ENCODE measurements at places on chromosomes 12 and 14.

DNA sequence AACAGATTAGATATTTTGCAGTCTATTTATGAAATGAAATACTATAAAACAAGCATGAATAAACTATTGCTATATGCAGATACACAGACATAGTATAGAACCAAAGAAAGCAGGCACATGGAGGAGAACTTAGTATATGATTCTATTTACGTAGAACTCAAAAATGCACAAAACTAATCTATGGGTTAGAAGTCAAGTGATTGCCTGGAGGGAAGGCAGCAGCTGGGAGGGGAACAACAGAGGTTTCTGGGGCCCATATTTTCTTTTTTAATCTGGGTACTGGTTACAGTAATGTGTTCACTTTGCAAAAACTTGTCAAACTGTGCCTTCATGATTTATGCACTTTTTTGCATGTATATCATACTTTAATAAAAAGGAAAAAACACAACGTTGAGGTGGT, 202.0 kb downstream of the BCAT1 start:
- no peak for DNase-seq

DNA sequence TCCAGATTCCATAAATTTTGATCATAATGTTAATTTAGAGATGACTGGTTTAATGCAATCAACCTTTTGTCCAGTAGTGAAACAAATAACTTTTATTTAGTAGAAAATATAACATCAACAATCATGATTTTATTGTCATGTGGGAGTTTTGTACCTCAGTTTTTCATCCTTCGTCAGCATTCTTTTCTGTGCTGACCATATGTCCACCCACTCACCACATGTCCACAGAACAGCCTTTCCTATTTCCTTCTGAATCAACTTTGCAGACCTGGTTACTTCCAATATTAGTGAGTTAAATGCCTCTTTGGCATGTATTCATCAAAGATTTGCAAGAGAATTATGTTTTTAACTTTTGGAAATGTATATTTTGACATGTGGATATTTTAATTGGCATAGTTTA, 36.8 kb upstream of the CNTN1 start:
- DNase-seq = no peak

DNA sequence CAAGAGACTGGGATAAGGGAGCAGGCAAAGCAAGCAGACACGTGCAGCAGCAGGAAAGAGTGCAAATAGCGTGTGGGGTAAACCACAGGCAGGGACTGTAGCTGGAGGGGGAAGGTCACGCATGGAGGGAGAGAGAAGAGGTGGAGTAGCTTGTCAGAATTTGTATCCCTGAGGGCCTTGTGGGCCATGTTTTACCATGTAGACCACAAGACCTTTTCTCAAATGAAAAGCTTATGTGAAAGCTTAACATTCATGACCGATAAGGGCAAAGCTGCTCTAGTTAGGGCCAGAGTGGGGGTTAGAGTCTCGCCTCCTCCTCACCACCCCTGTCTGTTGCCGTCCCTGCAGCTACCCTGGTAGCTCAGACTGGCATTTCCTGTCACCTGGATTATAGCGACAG, 152.9 kb upstream of the E2F7 start:
- no peak for DNase-seq

- DNase-seq = no peak
These were observed 56.1 kb upstream of the FBRSL1 start for GRCh38 chr12:132433641-132434395.

DNA sequence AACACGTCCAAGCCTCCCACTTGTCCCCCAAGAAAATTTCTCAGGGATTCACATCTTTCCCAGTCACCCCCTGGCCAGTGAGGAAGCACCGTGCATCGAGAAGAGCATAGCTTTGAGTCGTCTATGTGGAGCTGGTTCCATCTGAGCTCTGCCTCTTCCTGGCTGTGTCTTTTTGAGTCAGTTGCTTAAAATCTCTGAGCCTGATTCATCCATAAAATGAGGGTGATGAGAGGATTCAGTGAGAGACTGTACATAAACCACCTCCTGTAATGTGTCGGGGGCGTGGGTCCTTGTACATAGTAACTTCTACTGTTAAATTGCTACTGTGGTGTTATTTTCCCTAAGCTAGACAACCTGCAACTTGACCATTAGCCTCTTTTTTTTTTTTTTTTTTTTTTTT, 13.8 kb downstream of the CD9 start:
- no peak for DNase-seq

DNA sequence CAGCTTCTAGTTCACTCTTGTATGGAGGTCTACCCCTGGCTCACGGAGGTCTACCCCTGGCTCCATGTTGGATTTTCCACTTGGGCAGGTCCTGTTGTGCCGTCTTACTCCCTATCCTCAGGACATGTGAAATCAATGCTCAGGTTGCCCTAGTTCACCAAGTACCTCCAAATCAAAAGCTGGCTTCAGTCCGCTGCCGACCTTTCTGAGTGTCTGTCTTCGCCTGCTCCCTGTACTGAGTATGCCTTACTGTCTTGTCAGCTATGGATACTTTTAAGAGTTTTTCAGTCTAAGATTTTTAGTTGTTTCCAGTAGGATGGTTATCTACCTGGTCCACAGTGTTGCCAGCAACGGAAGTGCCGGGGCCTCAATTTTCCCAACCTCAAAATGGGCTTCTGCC, 40.1 kb upstream of the BCL11B start:
- no peak for DNase-seq

DNA sequence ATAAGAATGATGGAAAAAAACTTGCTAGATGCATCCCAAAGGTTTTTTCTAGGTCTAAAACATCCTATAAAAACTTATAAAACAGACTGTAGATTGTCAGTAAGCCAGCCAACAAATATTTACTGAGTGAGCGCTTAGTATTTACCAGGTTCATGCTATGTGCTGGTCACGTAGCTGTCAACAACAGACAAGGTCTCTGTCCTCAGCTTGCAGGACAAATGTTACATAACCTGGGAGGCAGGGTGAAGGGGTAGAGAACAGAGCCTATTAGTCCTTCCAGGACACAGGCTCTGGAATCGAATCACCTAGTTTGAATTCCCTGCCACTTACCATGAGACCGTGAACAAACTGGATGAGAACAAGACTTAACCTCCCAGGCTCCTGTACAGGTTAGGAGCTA, 6.4 kb downstream of the NFYB start:
- DNase-seq = no peak

DNA sequence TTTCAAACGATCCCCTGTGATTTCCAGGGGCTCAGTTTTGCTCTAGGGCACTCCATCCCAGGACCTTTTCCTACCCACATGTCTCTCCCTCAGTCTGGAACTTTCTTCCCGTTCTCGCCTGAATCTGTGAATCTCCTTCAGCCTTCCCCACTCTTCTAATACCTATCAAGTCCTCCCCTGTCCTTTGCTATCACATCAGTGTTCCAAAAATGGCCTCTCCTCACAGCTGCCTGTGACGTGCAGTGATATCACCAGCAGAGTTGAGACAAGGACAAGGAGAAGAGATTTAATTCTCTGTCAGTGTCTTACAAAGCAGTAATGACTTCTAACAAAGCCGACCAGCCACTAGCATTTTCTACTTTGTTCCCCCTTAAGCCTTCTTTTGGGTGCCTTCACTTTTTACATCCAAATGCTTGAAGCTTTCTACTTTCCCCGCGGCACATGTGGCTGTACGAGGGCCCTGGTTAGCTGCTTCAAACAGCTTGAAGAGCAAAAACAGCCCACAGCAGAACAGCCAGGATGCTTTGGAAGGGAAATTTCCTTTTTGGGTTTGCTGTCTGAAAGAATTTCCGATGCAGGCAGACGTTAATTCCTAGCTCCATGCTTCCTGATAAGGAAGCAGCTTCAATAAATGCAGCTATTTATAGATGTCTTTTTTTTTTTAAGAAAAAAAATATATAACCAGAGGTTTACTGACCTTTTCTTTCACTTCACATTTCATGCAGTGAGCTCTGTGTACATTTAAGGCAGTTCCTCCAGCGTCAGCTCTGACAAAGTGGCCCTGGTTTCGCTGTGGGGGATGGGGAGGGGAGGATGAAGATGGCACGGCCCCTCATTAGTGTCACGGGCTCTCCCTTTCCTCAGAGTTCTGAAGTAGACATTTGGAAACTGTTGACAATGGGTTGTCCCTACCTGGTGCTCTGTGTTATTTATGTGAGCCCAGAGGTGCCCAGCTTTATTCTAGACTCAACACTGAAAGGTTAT, 109.3 kb downstream of the ETV6 start:
- DNase-seq = no peak

DNA sequence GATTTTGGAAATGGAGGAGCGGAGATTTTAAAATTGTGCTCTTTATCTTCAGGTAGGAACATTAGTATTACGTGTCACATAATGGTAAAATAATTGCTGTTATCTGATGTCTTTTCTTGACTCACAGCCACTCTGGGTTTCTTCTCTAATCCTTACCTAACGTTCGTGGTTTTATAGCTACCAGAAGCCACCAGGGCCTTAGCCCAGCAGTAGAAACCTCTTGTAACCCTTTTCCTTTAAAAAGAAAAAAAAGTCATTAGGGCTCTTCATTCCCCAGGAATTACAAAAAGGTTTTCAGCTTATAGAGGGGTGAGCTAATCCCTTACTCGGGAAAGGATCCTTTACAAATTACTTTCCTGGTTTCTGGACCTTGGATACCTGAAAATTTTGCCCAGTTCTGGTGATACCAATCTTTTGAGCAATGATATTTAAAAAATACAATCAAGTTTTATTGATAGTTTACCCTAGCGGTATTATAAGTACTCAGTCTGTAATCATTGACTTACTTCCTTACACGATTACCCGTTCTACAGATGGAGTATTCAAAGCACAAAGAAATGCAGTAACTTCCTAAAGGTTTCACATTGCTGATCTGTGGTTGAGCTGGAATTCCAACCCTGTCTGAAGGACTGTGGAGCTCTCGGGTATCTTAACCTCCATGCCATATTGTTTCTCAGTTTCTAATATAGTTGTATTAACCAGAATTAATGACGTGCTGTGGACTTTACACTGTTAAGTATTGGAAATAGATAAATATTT, 1.6 kb downstream of the GABARAPL1 start:
- DNase-seq = no peak

DNA sequence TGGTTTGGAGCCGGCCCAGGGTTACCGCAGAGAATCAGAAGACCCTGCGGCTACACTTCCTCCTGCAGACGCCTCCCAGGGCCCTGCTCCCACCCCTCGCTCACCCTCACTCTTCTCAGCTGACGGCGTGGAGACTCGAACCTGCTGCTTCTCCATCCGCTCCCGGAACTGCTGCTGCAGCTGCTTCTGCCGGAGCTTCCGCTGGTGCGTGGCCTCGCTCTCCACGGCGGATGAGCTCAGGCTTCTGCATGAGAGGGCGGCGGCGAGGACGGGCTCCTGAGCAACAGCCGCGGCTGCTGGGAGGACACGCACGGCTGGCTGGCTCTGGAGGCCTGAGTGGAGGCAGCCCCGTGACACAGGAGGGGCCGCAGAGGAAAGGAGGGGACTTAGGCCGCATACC, 33.3 kb downstream of the RAD52 start:
- DNase-seq = no peak

- DNase-seq = no peak
These were observed 10.3 kb upstream of the RIC8B start for GRCh38 chr12:106764220-106764619.

DNA sequence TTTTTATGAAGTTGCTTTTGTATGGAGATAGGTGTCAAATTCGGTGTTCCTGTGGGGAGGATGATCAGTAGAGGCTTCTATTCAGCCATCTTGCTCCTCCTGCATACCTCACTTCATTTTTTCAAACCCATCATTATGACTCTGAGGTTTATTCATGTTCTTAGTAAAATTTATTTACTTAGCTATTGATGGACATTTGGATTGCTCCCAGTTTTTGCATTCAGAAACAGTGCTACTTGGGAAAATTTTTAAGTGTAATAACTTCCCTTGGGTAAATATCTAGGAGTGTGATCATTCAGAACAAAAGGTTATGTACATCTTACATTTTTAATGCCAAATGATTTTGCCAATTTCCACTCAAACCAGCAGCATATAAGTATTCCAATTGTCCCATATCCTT, 208.3 kb downstream of the SYNE2 start:
- DNase-seq = no peak

DNA sequence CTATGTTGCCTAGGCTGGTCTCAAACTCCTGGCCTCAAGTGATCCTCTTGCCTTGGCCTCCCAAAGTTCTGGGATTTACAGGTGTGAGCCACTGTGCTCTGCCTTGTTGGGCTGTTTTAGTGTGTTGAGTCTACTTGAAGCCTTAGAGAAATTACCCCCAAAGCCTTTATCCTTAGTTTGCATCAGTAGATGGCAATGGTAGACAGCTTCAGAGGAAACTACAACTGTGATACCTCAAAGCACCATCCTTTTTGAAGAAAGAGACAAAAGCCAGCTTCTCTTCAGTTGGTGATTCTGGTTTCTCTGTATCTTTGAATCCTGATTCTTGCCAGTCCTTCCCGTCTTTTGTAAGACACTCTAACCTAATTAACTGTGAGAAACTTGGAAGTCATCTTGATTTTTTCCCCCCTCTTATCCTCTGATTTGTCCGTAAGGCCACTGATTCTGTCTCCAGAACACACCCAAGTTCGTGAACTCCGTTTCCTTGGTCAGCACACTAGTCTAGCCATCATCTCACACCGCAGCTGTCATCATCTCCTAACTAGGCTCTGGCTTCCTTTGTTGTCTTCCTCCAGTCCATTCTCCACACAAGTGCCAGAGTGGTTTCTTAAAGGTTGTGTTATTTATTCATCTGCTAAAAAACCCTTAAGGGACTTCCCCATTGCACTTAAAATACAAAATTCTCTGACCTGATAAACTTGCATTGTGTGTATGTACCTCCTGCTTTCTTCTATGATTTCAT, 20.2 kb downstream of the ATP2A2 start:
- DNase-seq = no peak

GRCh38 chr14:30114051-30114450, 186.4 kb upstream of the PRKD1 start:
- no peak for DNase-seq

GRCh38 chr12:124525927-124526692, 41.3 kb downstream of the NCOR2 start:
- no peak for DNase-seq

- no peak for DNase-seq
These were observed 948.9 kb upstream of the FLRT2 start for GRCh38 chr14:84581041-84581440.

- DNase-seq = no peak
These were observed 925.4 kb downstream of the GALC start for GRCh38 chr14:87067591-87067990.

- DNase-seq = no peak
These were observed 22.2 kb downstream of the PLBD1 start for GRCh38 chr12:14545144-14546124.

DNA sequence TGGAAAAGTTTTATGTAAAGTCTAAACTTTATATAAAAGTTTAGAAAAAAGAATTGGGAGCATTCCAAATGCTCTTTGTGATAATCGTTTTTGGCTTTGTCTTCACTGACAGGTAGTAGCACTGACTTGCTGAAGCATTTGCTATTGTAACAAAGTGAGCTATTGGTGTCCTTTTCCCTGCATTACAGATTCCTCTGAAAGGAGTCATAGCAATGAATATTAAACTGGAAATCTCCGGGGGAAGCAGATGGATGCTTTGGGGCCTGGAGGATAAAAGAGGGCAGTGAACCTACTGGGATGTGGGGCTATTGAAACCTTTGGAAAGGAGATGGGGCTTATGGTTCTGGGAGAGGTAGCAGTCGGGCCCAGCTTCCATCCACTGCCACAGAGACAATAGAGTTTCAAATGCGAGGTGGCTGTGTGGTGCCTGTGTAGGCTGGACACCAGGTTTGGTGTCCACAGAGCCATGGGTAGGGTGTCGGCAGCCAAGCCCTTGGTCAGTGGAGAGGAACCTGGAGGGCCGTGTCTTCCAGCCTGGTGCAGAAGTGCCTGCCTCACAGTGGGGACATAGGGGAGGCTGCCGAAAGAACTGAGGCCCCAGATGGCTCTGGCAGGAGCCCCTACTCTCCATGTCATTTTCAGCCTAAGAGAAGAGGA, 10.1 kb downstream of the GSG1 start:
- no peak for DNase-seq

All from activated T-helper 9 cell treated with anti-CD3 and anti-CD28 coated beads, Interleukin-2, amount 50 U/mL, for 16 hours (primary cell).